ENCODE measurements at places on chromosomes 6 and 20.

DNA sequence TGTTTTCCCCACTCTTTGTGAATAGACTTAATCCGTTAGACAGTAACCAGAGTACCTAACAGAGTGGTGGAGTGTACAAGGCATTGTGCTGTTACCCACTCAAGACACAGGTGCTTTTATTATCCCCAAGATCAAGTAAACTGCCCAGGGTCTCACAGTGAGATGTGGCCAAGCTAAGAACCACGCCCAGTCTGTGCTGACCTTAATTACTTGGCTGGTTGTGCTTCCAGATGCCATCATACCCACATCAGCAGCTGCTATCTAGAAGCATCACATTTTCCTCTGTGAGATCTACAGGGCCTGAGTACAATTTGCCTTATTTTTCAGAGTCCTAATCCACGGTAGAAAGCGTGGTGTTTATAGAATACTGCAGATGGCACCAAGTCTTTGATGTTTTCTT lies 70.3 kb downstream of the GFRA4 start:
- no peak for DNase-seq

GRCh38 chr6:3367630-3368029 lies 89.2 kb downstream of the SLC22A23 start:
- DNase-seq: no peak

GRCh38 chr20:34511891-34512265 lies 4.3 kb upstream of the DYNLRB1 start:
- no peak for DNase-seq

GRCh38 chr20:1876975-1877608 lies 18.1 kb upstream of the SIRPA start:
- DNase-seq: no peak

DNA sequence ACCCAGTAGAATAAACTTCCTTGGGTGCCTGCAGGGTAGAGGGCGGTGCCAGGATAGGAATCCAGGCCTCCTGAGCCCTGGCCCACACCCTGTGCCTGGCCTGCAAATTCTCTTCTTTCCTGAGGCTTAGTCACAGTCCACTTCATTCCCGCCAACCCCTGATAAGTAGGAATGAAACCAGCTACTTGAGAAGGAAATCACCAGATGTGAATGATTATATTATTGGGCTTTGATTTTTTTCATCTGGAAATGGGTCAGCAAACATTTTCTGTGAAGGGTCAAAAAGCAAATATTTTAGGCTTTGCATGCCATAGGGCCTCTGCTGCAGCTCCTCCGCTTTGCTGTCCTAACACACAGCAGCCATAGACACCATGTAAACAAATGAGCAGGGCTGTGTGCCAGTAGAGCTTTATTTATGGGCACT lies 50.2 kb downstream of the STK35 start:
- no peak for DNase-seq

DNA sequence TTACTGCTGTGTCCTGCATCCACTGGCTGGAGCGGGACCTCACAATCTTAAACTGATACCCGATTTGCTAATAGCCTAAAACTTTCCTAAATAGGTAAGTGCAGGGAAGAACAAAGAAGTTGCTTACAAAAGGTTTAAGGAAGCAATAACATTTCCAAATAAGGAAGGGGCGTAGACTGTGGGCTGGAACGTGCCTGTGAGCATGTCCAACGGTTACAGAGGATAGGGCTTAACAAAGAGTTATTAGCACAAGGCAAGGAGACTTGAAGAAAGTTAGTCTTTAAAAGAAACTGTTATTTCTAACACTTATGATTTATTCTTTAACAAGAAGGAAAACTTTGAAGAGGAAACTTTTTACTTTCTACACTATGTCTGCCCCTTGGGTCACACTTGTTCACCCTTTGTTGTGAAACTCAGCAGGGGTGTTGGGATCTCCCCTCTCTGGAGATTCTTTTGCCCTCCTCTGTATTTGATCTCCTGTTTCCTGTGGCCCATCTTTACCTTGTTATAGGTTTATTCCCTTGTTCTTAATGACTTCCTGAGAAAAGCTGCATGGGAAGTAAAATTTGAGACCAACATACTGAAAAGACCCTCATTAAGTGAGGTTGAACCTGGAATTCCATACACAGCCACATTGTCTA lies 28.7 kb downstream of the KAT14 start:
- no peak for DNase-seq

- no peak for DNase-seq
Measured at GRCh38 chr6:168147205-168147738, 68.3 kb upstream of the FRMD1 start.

DNA sequence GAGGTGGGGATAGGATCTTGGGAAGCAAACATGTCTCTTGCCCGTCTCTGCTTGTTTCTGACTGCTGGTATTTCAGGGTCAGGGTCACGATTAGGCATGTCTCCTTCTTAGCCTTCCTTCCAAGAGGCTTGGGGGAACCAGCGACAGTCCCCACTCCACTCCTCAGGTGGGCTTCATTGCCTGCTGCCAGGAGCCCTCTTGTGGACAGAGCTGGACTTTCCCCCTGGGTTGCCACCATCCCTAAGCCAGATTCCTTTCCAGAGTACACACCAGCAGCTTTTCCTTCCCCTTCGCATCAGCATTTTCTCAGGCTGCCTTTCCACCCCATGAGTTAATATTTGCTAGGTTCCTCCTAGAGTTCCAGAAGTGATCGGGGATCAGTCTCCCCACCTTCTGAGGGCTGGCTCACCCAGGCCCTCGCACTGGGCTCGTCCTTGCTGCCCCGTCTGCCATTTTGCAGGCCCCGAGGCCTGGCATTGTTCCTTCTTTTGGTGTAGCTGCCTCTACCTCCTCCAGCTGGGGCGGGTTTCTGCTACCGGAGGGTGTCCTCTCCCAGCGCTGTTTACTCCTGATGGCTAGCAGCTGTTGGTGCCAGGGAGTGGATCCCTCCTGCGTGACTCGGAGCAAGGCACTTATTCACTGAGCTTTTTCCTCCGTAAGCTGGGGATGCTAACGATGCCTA lies 8.8 kb upstream of the C20orf144 start:
- peak; percentile 69 for DNase-seq

- peak; percentile 23 for DNase-seq
Measured at GRCh38 chr20:23180451-23180921, 94.4 kb upstream of the CD93 start.

GRCh38 chr6:160500639-160501038 lies 152.5 kb downstream of the SLC22A3 start:
- DNase-seq: no peak
